Stimulated activated CD4-positive, alpha-beta T cell treated with anti-CD3 and anti-CD28 coated beads, Interleukin-2, amount 100 ng/mL, for 24 hours (primary cell): ENCODE measurements at places on chromosomes 6 and 20.

- no peak for DNase-seq
Measured at GRCh38 chr20:8155812-8156211, 23.7 kb downstream of the PLCB1 start.

DNA sequence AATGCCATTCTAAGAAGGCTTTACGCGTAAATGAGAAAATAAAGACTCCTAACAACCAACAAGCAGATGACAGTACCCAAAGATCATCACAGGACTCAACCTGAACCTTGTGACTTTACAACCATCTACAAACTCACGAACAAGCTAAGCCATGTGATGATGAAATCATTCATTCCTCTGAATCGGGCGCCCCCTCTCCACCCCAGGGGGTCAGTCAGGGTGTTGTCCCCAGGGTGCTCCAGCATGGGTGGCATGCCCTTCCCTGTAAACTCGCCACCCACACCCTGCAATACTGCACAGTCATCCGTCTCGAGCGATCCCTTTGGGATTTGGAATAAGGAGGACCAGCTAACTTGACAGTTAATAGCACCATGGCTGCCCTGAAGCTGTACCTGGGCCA lies 12.6 kb downstream of the SERPINB6 start:
- no peak for DNase-seq

DNA sequence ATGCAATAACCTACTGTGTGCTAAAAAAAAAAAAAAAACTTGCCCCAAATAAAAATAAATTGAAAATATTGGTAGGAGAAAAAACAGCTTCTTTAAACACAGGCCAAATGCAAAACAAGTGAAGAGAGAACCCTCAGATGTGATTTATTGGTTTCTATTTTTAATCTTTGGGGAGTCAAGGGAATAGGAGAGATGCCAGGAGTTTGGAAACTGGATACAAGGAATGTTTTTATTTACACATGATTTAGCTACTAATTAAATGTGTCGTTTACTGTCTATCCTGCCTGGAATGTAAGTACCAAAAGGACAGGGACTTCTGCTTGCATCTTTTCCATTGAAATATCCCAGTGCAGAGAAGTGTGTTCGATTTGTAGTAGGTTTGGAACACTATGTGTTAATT lies 810.7 kb downstream of the MAFB start:
- no peak for DNase-seq

- DNase-seq, result no peak
Measured at GRCh38 chr20:62493886-62494285, 18.1 kb upstream of the GATA5 start.

DNA sequence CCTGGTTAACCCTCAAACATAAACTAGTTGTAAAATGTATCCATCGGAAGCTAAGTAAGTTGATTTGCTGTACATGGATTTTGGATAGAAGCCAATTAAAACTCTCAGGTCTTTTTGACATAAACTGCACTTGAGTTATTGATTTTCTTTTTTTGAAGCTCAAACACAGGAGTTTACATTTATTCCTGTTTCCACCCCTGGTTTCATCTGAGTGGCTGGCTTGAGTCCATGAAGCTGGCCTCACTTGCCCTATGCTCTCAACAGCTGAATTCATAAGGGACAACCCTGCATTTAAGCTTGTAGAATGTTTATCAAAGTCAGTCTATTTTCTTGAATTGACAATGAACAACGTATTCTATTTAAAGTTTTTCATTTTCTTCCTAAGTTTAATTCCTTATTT lies 58.1 kb upstream of the PLEKHG1 start:
- no peak for DNase-seq

GRCh38 chr20:64100566-64100888 lies 6.8 kb downstream of the NPBWR2 start:
- DNase-seq, result no peak

- no peak for DNase-seq
Measured at GRCh38 chr20:5880326-5880725, 70.0 kb downstream of the TRMT6 start.

GRCh38 chr6:14729129-14729871 lies 516.6 kb upstream of the JARID2 start:
- no peak for DNase-seq

GRCh38 chr6:14567842-14568241 lies 450.3 kb downstream of the CD83 start:
- no peak for DNase-seq

- no peak for DNase-seq
Measured at GRCh38 chr6:6931071-6932025, 176.4 kb upstream of the RREB1 start.

DNA sequence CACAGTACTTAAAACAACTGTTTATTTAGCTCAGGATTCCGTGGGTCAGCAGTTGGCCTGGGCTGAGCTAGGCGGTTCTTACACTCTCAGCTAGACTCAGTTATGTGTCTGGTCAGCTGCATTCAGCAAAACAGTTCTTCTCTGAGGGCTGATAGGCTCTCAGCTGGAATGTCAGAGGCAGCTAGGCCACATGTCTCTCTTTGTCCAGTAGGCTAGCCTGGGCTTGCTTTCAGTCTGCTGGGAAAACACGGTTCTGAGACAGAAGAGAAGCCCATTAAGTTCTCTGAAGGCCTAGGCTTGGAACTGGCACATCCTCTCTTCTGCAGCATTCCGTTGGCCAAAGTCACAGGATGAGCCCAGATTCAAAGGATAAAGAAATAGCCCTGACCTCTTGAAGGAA lies 65.6 kb downstream of the TULP4 start:
- DNase-seq, result no peak

- DNase-seq, result no peak
Measured at GRCh38 chr6:157046776-157047175, 269.6 kb downstream of the ARID1B start.

DNA sequence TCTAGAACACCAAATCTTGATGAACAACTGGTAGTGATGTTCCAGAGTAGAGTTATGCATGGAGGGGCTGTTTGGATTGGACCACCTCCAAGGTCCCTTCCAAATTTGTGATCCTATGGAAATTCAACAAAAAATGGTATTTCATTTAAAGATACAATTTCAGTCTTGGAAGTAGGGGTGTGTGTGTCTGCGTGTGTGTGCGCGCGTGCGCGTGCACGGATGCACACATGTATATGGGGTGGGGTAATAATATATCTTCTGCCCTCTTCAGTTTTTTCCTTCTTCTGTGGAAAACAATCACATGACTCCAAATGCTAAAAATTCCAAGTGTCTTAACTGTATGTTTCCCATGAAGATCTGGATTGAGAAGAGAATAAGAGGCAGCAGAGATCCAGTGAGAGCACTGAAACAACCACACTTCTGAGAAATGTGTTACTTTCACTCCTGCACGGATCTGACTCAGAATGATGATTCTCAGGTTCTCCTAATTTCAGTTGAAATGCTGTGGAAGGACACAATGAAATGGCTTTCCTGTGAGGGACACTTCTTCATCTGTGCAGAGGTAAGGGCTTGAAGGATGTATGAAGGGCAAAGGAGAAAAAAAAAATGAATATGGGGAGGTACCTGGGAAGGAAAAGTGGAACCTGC lies 10.6 kb upstream of the IL17F start:
- DNase-seq, result no peak

- DNase-seq, result no peak
Measured at GRCh38 chr20:37558779-37559178, 31.1 kb upstream of the BLCAP start.

GRCh38 chr6:90978046-90978445 lies 391.2 kb upstream of the MAP3K7 start:
- no peak for DNase-seq

GRCh38 chr6:36020154-36020553 lies 4.3 kb downstream of the SLC26A8 start:
- DNase-seq, result no peak

- no peak for DNase-seq
Measured at GRCh38 chr20:62047666-62048345, 17.9 kb downstream of the TAF4 start.

DNA sequence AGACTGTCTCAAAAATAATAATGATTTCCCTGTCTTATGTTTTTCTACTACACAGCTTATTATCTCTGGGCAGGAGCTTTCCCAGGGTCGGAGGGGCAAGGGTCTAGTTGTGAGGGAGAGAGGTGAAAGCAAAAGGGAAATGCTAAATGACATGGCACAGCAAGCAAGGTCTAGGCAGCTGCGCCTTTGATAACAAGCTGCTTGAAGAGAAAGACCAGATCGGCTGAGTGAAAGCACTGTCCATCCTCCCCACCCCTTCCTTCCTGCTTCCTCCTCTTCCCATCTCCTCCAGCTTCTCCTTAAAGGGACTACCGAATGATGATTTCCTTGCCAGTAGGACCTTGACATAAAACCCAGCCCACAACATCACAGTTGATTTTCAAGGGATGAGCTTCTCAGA lies 158.1 kb upstream of the AKAP12 start:
- DNase-seq, result no peak

GRCh38 chr6:129575378-129576118 lies 134.4 kb downstream of the ARHGAP18 start:
- no peak for DNase-seq

DNA sequence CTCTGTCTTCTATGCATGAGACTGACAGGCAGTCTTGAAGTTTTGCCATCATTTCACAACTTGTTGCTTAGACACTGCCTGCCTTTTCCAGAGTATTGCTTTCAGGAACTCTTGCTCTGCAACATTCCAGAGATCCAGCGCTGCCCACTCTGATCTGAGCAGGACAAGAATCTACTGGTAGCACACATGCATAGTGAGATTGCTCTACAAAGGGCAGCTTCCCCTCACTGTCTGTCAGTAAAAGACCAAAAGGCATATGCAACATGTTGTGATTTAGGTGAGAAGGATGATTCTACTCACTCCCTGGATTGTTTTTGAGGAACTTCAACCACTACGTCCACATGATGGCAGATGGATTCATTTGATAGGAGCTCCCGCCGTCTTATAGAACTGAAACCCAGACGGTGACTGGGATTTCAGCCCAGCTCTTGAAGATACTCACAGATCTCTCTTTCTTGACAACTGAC lies 259.1 kb downstream of the ARID1B start:
- no peak for DNase-seq

DNA sequence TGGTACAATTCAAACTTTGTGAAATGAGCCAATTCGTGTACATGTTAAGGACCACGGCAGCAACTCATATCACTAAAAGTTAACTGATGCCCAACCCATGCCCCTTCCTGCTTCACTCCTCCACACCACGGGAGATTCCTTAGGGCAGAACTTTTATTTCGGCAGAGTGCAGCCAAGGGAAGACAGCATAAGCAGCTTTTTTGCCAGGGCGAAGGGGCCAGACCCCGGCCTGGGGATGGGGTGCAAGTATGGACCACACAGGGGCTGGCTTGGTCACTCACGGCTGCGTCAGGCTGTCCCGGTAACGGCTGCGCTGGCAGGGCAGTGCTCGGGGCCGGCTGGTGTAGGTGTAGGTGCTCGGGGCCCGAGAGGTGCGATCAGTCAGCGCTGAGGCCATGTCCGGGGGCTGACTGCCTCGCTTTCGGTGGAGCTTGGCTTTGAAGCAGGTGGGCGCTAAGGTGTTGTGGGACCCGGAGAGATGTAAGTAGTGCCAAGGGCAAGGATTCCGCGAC lies 792 bp downstream of the RSPH3 start:
- DNase-seq, result no peak

GRCh38 chr20:45085289-45085688 lies 15.6 kb downstream of the KCNS1 start:
- no peak for DNase-seq

GRCh38 chr20:54368570-54368969 lies 106.8 kb upstream of the DOK5 start:
- no peak for DNase-seq

DNA sequence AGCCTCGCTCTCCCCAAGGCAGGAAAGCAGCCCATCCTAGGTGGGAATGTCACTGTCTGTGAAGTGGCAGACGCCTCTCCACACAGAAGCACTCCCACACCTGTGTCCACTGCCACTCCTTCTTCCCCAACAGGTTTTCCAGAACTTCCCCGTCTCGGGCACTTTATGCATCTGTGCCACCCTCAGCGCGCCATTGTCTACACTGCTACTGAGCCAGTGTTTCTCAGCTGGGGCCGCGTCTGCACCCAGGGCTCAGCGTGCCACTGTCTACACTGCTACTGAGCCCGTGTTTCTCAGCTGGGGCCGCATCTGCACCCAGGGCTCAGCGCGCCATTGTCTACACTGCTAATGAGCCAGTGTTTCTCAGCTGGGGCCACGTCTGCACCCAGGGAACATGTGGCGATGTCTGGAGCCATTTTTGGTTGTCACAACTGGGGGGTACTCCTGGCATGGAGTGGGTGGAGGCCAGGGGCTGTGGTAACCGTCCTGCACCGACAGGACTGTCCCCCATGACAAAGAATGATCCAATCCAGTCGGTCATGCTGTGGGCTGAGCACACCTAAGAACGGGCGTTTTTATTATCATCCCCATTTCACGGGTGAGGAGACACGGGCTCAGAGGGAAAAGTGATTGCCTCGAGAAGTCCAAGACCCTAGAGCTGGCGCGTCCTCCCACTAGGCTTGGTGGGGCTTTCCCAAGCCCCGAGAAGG lies 41.7 kb upstream of the ZBP1 start:
- no peak for DNase-seq

DNA sequence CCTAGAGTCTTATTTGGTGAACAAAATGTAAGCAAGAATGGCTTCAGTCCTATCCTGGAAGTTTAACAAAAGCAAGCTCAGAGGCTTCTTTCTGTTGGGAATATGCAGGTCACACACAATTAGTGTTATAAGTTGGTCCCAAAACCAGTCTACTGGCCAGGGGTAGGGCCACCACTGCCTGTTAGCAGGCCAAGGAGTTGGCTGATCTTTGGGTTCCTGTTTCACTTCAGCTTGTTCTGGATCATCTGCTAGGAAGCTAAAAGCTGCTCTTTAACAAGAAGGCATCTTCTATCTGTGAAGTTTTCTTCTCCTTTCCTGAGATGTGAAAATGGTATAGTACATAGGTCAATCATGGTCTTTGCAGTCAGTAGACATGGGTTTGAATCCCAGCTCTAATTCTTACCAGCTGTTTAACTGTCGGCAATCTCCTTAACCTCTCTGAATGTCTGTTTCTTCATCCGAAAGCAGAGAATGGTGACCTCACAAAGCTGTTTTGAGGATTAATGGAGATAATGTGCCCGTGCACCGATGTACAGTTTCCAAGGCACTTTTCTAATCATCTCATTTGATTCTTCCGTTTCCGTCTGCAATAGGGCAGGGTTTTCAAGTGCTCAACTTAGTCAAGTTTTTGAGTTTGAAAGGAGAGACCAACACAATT lies 271.2 kb upstream of the TAB2 start:
- DNase-seq, result no peak

DNA sequence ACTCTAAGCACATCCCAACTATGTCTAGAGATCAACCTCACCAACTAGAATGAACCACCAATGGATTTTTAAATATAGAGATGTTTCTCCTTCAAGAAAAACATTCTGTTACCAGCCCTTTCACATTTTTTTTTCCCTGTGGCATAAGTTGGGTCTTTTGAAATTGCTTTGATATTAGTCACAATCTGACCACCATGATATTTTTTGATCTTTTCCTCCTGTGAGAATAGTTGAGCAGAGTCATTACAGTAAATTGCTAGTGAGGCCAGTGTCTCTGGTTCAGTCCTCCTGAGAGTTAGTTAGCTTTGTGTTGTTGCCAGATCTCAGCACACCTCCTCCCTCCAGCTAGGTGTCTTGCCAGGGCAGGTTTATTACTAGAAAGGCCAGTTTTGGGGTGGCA lies 79.7 kb upstream of the MYLIP start:
- DNase-seq, result no peak

GRCh38 chr6:100775667-100776066 lies 105.5 kb downstream of the ASCC3 start:
- DNase-seq, result no peak

GRCh38 chr20:3560578-3560977 lies 89.8 kb downstream of the ATRN start:
- no peak for DNase-seq

GRCh38 chr6:133435065-133435728 lies 194.0 kb downstream of the EYA4 start:
- no peak for DNase-seq
